Activated T-helper 1 cell treated with Interleukin-2 at 50 U/mL for 16 hours (primary cell): ENCODE measurements at places on chromosomes 6 and 20.

- no peak for DNase-seq
Measured at GRCh38 chr20:37796121-37796520, 102.3 kb downstream of the CTNNBL1 start.

DNA sequence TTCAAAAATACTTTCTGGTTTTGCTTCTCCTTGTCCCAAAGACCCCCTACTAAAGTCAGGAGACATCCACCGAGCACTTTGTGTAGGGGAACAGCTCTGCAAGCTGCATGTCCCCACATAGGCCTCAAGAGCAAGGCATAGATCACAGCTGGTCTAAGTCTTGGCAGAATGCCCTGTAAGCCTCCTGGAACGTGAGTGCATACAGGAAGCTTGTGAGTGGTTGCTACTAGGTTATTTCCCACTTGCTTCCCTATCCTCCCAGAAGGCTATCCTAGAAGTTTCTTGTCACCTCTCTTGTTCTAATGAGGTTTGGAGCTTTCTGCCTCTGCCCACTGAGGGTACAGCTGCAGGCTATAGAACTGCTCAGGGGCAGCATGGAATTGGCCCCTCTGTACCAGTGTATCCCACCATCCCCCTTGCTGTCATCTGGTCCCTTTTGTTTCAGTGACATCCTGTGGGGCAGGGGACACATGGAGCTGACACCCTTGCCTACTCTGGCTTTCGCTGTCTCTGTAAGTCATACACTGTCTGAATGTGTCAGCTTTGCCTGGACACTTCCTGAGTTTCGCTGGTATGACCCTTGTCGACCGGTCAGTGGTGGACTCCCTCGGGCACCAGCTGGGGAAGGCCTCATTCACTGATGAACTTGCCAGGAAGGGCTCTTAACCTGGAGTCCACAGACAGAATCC lies 35.6 kb upstream of the KCNK16 start:
- no peak for DNase-seq

DNA sequence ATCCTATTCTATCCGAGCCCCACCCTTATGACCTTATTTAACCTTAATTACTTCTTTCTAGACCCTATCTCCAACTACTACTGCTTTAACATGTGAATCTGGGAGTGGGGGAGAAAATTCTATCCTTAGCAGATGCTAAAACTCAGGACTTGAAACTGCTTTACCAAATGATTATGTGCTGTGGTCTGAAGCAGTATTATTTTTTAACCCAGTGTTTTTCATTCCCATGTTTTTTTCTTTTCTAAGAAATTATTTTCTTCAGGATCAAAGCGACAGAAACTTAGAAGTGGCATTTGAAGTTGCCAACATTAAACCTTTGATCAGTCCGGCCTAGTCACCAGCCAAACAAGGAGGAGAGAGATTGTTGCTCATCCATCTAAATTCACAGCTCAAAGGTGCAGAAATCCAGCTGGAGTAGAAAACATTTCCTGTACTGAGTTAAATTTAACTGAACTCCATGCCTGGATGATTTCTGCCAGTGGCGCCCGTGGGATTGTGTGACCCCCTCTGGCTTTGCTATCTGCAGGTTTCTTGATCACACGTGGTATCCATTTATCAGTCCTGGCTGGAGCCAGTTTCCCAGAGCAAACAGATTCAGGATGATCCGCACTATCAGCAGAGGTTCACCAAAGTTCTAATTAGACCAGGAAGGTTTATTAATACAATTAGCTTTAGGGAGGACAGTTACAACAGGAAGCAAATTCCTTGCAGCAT lies 300.5 kb downstream of the PLCB1 start:
- no peak for DNase-seq

DNA sequence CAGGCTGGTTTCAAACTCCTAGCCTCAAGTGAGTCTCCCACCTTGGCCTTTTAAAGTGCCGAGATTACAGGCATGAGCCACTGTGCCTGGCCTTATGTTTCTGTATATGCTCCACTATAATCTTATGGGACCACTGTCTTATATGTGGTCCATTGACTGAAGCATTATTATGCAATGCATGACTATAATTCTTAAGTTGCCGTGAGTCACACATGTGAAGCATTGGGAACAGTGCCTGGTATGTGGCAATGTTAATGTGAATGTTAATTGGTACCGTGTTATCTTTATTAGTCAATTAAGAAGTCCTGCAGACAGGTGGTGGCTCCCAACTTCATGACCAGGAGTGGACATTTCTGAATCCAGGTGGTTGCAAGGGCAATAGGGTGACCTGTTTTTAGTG lies 14.7 kb upstream of the ASXL1 start:
- DNase-seq, result no peak

DNA sequence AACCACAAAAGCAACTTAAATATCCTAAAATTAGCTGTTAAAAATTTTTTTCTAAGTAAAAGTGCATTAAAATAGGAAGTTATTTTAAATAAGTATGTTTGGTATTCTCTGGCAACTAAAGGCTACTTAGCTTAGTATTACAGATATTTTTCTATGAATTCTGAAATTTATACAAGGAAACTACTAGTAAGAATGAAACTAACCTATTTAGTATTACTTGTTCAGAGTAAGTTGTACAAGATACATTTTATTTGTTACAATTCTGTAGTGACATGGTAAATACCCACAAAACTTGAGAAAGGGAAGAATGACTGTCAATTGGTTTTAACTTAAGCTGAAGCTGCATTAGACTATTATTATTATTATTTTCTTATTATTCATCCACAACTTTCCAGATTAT lies 6.5 kb downstream of the PHIP start:
- DNase-seq, result no peak

DNA sequence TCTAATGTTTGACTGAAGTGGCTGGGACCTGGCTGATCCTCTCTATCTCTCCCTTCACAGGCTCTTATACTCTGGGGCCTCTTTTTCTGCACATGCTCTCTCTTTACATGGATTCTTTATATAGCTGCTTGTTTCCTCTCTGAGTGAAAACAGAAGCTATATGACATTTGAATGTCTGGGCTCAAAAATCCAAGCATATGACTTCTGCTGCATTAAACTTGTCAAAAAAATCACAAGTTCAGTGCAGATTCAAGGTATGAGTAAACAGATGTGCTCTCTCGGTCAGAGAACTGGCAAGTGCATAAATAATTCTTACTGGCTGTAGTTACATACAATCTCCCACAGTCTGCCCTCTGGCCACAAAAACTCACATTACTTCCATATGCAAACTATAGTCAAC lies 96.6 kb downstream of the LCA5 start:
- no peak for DNase-seq

GRCh38 chr6:168555618-168556273 lies 114.8 kb downstream of the SMOC2 start:
- DNase-seq, result no peak

GRCh38 chr6:13286181-13286580 lies 42.2 kb downstream of the TBC1D7 start:
- DNase-seq, result no peak

- no peak for DNase-seq
Measured at GRCh38 chr6:80489911-80490635, 383.6 kb downstream of the BCKDHB start.

DNA sequence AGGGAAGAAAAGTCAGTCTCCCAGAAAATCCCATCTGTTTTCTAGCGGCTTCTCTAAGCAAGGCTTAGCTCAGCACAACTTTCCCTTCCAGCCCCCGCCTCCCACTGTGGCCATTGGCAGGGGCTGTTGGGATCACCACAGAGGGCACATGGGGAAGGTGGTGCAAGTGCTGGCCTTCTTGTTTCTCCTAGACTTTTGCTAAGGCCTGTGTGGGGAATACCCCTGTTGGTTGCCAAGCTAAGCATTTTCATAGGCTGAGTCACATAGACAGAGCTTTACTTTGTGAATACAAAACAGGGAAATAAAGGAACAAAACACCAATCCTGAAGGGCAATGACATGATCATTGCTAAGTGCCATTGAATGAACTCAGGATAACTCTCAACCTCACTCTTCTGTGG lies 32.4 kb upstream of the TIAM2 start:
- DNase-seq, result no peak

GRCh38 chr6:142846883-142847287 lies 98.1 kb downstream of the HIVEP2 start:
- DNase-seq, result no peak

DNA sequence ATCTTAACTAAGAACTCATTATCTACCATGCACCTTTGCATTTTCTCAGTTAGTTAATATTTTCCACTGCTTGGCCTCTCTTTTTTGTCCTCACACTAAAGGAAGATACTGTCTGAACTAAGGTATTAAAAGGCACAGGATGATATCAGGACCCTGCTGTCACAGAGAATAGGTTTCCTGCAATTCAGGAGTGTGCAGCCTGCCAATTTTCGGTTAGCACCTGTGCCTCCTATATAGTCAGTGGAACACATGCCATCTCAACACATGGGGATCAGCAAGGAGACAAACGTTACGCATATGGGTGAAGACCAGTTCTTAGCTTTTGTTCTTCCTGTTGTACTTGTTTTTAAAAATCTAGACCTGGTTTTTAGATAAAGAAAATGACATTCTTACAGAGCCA lies 71.0 kb downstream of the FUT9 start:
- DNase-seq, result no peak

DNA sequence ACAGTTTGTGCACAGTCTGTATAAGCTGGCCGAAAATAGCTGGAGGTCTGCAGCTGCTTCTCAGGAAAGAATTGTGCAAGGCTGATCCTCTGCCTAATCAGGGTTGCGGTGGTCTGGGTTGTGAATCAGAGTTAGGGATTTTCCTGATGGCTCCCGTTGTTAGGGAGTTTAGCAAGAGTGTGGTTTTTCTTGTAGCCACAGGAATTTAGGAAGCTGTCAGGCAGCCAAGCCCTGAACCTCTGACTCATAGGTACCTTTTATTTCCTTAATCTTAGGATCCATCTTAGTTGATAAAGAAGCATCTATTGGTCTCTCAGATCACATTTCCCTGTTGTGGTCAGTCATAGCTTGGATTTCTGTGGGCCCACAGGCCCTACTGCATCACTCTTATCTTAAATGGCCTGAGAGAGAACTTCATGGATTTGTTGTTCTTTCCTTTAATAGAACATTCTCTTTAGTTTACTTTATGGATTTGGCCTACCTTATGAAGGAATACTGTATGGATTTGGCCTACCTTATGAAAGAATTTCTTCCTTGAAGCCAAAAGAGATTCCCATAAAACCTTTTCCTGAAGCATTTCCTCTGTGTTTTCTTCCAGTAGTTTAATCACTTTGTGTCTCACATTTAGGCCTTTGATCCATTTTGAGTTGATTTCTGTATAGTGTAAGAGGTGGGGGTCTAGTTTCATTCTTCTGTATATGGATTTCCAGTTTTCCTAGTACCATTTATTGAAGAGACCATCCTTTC lies 10.3 kb downstream of the KIF25 start:
- no peak for DNase-seq

GRCh38 chr6:133254552-133255228 lies 13.5 kb downstream of the EYA4 start:
- no peak for DNase-seq

DNA sequence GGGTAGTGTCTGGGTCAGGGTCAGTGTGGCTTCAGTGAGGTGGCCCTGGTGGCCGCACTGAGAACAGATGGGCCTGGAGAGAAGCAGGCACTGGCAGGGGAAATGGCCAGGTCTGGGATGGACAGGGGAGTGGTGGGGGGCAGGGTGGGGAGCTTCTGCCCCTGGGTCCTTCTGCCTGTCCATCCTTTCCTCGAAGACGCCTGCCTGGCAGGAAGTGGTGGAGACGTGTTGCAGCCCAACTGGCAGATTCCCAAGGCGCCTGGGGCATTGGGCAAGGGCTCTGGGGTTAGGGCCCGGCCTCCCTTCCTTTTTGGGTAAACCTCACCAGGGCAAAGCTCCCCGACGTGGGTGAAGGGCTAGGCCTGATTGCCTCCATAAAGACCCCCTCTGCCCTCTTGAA lies 10.4 kb downstream of the SRC start:
- DNase-seq, result no peak
